Activated CD4-positive, alpha-beta T cell treated with anti-CD3 and anti-CD28 coated beads for 24 hours (primary cell): ENCODE measurements at places on chromosomes 2 and 18.

- DNase-seq, result no peak
Measured at GRCh38 chr2:159004849-159005248, 36.4 kb downstream of the TANC1 start.

GRCh38 chr2:196473617-196474016 lies 165.9 kb upstream of the CCDC150 start:
- DNase-seq, result no peak

DNA sequence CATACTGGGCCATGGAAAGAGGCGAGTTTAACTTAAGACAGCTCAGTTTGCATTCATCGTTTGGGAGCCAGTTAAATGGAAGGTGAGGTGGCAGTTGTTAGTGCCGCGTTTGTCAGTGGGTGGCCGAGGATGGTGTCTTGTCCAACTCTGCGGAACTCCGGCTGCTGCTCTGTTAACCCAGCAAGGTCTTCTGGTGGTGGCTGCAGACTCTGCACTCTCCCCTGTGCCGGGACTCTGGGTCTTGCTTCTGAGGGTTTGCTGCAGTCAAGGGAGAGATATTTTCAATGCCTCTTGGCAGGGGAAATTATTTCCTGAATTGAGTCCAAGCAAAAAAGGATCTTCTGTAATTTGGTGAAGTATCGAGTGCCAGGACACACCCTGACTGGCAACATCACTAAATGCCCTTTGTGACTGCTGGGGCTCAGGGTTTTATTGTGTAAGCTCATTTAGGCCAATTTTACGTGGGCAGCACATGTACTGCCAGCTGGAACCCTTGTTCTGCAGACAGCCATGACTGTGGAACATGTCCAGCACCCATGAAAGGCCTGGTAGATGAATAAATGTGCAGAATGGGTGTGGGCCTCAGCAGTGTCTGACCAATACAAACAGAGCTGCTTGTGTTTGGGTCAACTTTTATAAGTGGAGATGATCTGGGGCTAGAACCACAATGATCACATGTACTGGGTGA lies 58.1 kb downstream of the IL1R2 start:
- no peak for DNase-seq

DNA sequence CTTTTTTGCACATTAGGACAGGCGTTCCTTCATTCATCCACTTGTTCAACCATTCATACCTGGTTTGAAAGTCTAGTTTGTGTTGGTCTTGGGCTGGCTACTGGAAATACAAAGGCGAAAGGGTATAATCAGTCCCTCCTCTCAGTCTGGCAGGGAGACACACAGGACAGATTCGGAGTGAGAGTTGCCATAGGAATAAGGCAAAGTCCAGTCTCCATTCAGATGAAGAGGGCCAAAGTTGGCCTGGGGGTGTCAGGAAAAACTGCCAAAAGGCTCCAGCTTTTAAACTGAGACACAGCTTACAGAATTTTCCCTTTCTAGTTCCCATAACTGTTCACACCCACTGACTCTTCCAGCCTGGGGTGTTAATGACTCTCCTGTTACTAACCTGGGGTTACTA lies 96.3 kb upstream of the AQP4 start:
- no peak for DNase-seq

GRCh38 chr2:159963700-159964099 lies 98.7 kb downstream of the PLA2R1 start:
- DNase-seq, result no peak

GRCh38 chr2:224869601-224870233 lies 153.6 kb upstream of the CCDC195 start:
- DNase-seq, result no peak

GRCh38 chr2:110114831-110115255 lies 779 bp downstream of the MALL start:
- no peak for DNase-seq

GRCh38 chr2:12060886-12061285 lies 314.5 kb downstream of the LPIN1 start:
- DNase-seq, result no peak

DNA sequence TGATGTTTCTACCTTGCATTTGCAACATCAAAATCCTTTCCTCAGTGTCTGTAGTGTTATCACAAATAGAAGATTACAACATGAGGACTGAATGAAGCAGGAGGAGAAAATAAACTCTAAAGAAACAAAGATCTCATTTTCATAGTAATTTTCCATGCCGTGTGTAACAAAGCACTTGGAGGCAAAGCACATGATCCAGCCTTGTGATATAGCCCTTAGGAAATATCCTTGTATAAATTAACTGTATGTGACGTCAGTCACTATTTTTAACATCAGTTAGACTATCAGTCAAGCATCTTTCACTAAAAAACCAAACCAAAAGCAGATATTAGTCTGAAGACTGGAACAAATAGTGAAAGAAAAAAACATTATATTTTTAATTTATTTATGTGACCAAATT lies 492.1 kb upstream of the CNTNAP5 start:
- no peak for DNase-seq

DNA sequence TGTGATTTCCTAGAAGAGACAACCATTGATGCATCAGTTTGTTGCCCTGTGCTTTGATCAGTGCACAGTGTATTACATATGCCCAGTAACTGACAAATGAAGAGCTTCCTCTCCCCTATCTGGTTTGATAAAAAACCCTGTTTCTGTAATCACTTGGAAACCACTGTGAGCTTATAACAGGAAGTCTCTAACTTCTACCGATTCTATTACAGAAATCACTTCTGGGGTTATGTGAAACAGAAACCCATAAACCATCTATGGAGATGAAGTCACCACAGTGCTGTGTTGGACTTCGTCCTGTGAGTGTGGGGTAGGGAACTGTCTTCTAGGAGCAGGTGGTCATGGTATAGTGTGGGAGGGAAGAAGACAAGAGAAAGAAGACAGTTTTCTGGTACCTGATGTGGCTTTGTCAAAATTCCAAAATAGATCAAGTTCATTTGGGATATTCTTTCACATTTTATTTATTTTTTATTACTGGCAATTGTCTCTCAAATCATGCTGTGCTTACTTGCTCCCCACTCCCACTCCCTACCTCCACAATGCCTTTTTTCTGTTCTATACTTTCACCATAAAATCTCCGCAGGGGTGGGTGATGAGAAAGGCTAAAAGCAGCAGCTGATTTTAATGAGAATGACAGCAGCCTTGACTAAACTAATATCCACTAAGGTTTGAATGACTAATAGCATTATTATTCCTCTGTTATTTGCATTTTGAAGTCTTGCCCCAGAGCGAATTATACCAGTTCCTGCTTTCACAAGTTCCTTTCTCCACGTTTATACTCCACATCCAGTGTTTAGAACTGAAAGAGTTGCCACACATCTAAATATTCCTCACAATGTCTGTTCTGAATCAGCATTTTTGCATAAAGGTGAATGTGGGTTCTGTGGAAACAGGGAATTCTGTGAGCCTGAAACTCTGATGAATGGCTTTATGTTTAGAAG lies 41.7 kb upstream of the RND3 start:
- DNase-seq, result no peak

GRCh38 chr2:17271416-17271815 lies 246.8 kb downstream of the RAD51AP2 start:
- DNase-seq, result no peak
